Endothelial cell (in vitro differentiated cells): ENCODE measurements at places on chromosomes 7 and 10.

DNA sequence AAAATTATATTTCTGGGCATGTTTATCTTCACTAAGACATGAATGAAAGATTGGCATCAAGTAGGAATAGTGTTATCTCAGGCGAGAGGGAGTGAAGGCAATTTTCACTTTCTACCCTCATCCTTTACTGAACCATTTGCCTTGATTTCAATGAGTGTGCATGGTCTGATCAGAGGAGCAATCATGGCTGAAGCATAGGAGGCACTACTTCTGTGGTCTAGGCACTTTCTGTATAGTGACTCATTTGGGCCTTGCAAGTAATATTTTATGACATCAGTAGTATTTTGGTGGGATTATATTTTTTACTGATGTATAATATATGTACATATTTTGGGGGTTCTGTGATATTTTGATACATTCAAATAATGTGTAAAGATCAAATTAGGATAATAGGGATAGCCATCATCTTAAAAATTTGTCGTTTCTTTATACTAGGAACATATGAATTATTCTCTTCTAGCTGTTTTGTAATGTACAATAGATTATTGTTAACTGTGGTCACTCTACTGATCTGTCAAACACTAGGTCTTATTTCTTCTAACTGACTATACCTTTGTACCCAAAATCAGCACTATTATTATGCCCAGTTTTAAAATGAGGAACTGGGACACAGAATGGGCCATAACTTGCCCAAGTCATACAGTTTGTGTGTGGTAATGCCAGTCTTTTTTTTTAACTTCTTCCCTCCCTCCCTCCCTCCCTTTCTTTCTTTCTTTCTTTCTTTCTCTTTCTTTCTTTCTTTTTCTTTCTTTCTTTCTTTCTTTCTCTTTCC lies 101.9 kb downstream of the RAB11FIP2 start:
- no peaks in the 10 kb centered on the region for H3K36me3 ChIP-seq
- no peak for DNase-seq
- H3K27ac ChIP-seq = no peak overlapping the region
- no peaks in the 10 kb centered on the region for H3K27me3 ChIP-seq
- no peaks in the 10 kb centered on the region for H3K4me1 ChIP-seq

DNA sequence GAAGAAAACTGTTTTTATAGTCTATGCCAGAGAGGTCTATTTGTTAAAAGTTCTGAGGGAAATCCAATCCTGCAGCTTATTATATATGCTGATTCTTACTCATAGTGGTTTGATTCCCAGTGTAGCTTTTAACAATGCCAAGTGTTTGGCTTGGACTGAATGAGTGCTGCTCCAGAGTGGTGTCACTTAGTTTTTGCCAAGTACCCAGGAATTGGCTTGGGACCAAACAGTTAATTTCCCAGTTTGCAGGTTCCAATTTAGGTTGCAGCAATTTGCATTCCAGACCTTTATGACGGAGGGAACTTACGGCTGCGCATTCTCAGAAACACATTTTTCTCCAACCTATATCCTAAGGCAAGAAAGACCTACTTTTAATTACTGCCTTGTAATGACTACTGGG lies 32.4 kb downstream of the NSUN6 start:
- DNase-seq = no peak
- H3K4me3 ChIP-seq = no peak overlapping the region
- H3K27me3 ChIP-seq = peaks cover 3% of the 10 kb centered on the region
- H3K27ac ChIP-seq = no peak overlapping the region
- peaks cover 7% of the 10 kb centered on the region for H3K4me1 ChIP-seq
- H3K36me3 ChIP-seq = no peaks in the 10 kb centered on the region

- no peak overlapping the region for H3K4me3 ChIP-seq
- H3K36me3 ChIP-seq = no peaks in the 10 kb centered on the region
- peak; percentile 47 for DNase-seq
- no peak overlapping the region for H3K27ac ChIP-seq
- H3K4me1 ChIP-seq = peaks cover 10% of the 10 kb centered on the region
Observed at GRCh38 chr7:91636129-91636724, 244.3 kb downstream of the MTERF1 start.

DNA sequence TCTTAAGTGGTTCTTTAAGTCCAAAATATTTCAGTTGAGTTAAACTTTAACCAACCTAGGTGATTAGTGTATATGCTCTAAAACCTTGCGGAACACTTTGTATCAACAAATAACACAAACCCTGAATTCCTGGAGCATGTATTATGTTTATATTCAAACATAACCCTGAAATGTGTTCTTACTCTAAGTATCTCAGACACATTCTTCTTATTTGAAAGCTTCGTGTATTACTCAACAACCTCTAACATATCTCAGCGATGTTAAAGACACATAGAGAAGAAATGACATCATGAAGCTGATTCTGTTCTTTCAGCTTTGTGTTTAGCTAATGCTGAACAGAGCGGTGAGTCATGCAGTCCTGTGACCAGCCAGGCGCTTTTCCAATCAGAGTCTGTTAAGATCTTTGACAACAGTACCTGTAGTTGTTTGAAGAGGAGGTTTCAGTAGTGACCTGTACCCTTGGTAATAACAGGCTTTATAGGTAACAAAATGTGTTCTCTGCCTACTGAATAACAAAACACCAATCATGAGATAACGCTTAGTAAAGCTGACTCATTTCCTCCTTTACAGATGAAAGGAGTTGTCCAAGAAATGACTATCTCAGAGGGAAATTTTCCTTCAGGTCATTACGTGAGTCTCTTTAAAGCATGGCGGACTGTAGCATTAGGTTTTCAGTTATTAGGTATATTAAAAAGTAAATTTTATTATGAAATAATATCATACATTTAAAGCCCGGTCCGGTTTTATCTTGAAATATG lies 67.3 kb upstream of the KLF6 start:
- H3K27me3 ChIP-seq = peaks cover 3% of the 10 kb centered on the region
- H3K36me3 ChIP-seq = no peaks in the 10 kb centered on the region
- peaks cover 12% of the 10 kb centered on the region for H3K4me1 ChIP-seq
- H3K4me3 ChIP-seq = no peak overlapping the region
